HCEC 1CT (cell line): ENCODE measurements at places on chromosomes 7 and 10.

GRCh38 chr10:118725886-118726500 lies 28.8 kb downstream of the CACUL1 start:
- DNase-seq = peak; percentile 67

- DNase-seq = no peak
Observed at GRCh38 chr10:62092301-62093030, 176.2 kb downstream of the RTKN2 start.

DNA sequence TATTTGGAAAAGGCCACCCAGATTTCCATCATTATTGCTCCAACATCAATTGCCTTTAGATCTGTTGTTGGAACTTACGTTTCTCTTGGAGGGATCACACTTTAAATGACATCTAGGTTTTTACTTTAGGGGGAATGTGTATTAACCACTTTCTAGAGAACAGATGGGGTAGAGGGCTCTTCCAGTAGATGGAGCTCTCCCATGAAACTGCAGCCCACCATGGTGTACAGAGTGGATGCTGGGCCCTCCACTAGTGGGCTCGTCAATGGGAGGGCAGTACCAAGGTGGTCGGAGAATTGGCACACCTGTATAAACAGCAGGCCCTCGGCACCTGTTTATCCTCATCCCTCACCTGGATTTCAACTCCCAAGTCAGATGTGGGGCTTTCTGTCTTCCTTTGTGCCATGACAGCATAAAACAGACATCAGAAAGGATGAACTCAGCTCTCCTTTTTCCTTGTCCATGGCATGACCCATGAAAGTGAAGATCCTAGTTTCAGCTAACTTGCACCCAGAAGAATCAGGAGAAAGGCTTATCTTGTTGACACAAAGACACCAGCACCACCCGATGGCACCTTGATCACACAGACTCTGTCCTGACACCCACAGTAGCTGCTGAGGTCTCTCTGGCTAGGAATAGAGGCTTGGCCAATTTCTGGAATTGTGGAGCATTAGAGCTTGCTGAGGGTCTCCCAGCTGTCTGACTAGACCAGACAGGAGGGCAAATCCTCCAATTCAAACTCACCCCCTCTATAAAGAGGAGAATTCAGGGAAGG lies 150.5 kb downstream of the CYP26A1 start:
- no peak for DNase-seq

DNA sequence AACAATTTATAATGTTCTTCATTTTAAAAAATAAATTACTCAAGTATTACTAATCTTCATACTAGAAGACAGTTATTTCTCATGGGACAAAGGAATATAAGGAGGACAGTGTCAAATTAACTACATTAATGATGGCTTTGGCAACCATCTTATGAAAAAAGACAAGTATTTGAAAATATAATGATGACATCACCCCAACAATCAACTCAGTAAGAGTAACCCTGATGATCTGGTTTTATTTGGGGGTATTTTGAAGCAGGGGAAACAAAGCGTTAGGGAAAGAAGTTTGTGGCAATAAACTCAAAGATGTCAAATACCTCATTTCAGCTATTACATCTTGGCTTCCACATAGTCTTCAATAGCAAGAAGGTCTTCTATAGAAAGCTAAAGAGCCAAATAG lies 29.0 kb upstream of the RELN start:
- DNase-seq = no peak

- DNase-seq = no peak
Observed at GRCh38 chr10:127344346-127344745, 148.0 kb upstream of the INSYN2A start.

DNA sequence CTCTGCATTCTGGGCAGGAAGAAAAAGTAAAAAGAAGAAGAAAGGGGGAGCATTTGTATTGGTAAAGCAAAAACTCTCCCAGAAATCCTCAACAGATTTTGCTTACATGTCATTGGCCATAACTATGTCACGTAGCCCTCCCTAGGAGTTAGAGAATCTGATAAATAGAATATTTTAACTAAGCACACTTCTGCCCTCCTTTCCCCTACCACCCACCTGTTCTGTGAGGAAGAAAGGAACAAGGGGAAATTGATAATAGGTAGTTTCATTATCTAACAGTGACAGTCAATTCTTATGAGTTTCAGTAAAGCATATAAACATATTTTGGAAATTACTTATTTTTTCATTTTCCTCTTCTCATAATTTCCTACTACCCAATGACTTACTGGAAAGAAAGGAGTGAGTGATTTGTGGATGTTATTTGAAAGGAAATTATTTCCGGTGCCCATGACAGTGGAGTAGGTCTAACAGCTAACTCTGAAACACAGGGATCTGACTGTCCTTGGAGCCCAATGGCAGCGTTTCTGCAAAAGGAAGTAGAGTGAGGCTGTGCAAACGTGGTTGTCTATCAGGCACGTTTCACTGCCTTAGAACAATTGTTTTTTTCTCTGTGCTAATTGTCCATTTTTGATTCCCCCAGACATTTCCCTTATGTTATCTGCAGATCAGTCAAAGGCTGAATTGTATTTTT lies 128.6 kb upstream of the MDFIC start:
- DNase-seq = no peak

GRCh38 chr10:3404381-3404780 lies 231.8 kb upstream of the PITRM1 start:
- no peak for DNase-seq

GRCh38 chr7:84110400-84110799 lies 84.2 kb downstream of the SEMA3A start:
- DNase-seq = no peak

DNA sequence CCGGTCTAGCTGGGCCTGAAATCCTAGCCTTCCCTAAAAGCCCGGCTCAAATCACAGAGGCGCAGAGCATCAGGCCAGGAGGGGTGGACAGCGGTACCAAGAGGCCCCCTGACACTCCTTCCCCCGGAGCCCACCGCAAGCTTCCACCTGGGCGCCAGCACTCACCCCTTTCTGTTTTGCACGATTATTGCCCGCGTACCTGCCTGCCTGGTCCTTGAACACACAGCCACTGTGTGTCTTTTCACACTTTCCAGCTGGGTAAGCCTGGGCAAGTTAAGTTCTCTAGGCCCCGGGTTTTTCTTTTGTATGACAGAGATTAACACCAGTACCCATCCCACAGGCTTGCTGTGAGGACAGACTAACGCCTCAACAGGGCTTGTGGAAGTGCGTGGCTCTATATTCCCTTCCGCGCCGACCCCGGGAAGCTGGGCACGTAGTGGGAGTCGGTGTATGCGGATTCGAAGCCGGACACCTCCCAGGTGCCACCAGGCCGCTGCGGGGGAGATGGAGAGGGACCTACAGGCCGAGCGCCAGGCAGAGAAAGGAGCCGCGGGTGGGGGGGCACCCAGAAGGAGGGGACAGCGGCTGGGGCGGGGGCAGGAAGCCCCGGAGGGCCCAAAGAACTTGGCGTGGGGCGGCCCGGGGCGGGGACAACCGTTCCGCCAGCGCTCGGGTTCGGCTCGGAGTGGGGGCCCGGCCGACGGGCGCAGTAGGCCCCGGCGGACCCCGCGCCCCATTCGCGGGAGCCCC lies 792 bp downstream of the ZNF746 start:
- peak; percentile 17 for DNase-seq

DNA sequence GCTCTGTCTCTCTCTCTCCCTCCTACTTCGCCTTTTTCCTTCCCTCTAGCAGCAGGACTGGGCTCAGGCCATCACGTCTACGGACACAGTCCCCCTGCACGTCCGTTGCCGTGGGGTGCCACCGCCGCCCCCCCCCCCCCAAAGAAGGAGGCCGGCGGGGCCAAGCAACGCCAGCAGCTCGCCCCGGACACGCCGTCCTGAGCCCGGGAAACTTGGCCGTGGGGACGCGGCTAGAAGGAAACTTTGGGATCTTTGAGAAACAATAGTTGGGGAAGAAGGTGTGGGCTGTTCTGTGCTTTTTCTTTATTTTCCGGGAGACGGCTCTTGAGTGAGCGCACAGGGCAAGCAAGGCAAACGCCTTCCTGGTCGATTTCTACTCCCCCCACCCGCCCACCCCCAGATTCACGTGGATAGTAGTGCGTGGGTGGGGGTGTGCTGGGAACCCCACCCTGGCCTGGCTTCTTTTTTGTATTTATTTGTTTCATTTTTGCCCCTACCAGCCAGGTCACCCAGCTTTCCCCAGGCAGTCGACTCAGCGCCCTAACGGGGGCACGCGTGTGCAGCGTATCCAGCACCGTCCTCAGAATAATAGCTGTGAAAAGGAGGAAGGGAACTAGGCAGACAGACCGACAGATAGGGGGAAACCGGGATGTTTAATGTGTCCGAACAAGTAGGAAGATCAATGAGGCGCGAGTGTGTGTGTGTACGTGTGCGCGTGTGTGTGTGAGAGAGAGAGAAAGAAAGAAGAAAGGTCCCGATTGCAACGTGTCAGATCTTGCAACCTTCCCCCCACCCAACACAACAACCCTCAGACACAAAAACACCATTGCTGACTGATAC lies 1.4 kb downstream of the MXI1 start:
- peak; percentile 61 for DNase-seq

GRCh38 chr7:155889636-155890511 lies 77.6 kb upstream of the SHH start:
- no peak for DNase-seq

DNA sequence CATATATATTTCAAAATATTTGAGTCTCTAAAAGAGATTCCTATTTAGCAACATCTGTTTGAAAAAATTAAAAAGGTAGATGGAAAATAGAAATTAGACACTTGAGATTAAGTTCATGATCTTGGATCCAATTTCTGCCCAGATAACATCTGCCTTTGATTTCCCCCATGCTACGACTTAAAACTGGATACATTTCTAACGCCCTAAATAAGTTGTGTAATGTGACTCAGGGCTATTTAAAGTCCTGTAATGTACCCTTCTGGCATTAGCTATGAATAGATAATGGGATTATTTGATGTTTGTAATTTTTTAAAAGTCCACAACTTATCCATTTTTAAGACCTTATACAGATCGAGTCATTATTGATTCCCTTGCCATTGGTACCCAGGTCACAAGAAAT lies 23.4 kb downstream of the CFAP43 start:
- DNase-seq = no peak

GRCh38 chr10:129564923-129565322 lies 97.9 kb downstream of the MGMT start:
- DNase-seq = no peak

- DNase-seq = no peak
Observed at GRCh38 chr10:48417374-48417773, 110.9 kb downstream of the MAPK8 start.

DNA sequence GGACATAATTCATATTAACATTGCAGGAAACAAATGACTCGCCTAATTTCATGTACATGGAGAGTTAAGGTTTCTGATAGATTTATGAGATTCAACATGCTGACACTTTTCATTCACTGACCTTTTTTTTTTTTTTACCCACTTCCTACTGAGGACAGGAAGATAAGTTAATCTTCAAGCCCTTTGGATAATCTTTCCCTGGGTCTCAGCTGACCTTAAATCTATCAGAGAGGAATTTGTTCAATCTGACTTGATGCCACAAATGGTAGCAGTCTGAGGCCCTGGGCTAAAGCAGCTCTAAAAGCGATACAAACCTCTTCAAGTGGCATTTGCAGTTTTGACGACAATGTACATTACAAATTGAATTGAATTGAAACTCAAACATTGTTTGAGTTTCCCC lies 493.3 kb upstream of the SORCS1 start:
- DNase-seq = no peak

DNA sequence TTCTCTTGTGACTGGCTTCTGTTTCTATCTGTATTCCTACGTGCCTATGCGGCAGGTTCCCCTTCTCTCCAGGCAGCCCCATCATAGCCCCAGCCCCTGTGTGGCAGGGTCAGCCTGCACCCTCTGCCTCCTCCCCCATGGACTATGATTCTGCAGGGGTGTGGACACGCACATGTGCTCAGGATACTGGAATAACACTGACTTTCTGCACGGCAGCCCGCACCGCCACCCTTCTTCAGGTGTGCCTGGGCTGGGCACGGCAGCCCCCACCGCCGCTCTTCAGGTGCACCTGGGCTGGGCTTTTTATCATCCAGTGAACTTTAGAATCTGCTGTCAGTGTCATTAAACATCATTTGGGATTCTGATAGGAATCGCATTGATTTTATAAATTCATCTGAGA lies 202.6 kb upstream of the PPP2R2D start:
- DNase-seq = no peak

DNA sequence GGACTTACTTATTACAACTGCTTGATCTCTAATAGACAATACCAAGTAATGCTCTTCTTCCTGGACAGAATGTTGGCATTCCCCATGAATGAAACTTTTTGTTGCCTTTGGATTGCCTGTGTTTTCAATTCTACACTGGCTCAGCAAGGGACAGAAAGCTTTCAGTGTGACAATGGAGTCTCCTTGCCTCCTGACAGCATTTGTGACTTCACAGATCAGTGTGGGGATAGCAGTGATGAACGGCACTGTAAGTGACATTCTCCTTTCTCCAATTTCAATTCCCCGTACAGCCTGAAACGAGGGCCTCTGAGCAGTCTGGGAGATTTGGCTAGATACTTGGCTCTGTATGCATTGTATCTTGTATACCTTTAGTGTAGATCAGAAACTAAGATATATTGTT lies 290 bp downstream of the MALRD1 start:
- no peak for DNase-seq

GRCh38 chr7:144384555-144385245 lies 18.8 kb downstream of the NOBOX start:
- no peak for DNase-seq

DNA sequence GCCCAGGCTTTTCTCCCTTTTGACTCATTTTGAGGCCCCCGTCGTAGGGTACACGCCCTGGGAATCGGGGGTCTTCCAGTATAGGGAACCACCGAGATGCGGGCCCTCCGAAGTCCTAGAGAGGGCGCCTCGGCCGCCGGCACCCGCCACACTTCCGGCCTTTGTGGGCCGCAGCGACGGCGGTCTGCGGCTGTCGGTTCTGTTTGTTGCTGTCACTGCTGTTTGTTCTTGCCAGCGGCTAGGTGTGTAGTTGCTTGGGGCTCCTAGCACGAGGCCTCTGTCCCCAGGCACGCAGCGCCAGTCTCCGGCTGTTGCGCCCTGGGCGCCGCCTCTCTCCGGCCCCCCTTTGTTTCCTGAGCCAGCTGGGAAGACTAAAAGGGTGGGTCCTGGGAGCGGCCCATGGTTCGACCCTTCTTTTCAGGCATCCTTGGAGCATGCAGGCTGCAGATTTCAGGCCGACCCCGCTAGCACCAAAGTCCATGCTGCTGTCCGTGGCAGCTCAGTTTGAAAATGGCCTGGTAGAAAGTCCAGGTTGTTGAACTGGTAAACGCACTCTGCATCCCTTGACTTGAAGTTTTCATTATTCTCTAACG lies 17.8 kb upstream of the ZKSCAN1 start:
- no peak for DNase-seq

DNA sequence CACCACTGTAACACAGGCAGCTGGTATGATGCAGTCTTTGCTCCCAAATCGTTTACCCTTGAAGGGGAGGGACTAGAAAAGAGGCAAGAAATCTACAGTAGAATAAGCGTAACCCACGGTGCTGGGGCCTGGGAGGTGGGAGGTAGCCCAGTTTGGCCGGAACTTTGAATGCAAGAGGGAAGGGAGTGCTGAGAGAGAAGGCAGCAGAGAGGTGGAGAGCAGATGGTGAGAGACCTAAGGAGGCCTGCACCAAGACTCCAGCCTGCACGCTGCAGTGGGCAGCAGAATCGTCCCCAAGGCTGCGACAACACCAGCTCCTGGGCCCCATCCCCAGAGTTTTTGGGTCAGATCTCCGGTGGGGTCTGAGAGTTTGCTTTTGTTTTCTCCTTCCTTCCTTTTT lies 547.5 kb downstream of the GALNT17 start:
- DNase-seq = no peak

- peak; percentile 85 for DNase-seq
Observed at GRCh38 chr7:13017333-13017857, 330.0 kb downstream of the ARL4A start.
